ENCODE measurements at places on chromosomes 3 and 15.

GRCh38 chr3:140766465-140766864 is 88.6 kb downstream of the TRIM42 start:
- no peak for DNase-seq

DNA sequence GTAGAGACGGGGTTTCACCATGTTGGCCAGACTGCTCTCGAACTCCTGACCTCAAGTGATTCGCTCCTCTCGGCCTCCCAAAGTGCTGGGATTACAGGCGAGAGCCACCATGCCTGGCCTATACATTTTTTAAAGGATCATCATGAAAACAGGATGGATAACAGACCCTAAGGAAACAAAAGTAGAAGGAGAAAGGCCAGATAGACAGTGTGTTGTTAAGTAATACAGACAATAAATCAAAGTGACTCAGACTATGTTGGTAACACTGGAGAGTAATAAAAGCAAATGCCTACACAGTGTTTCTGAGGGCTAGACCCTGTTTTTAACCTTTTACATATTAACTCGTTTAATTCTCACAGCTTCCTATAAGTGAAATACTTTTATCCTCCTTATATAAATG is 133.8 kb upstream of the MCTP2 start:
- no peak for DNase-seq

- DNase-seq: peak; percentile 50
These were observed at the start of gene CFAP161 for GRCh38 chr15:81133782-81134461. TSS of gene CFAP161 (plus strand) at chr15:81134270. CDS start at chr15:81134330, 60 bp downstream.

GRCh38 chr3:170956647-170957046 is 48.2 kb upstream of the EIF5A2 start:
- DNase-seq: no peak

- no peak for DNase-seq
These were observed 272.4 kb downstream of the FOXP1 start for GRCh38 chr3:71310980-71311660.
